ENCODE measurements at places on chromosomes 1 and 21.

- DNase-seq: no peak
These were observed 17.3 kb downstream of the ENAH start for GRCh38 chr1:225635649-225636048.

- no peak for DNase-seq
These were observed 254.9 kb downstream of the RHOU start for GRCh38 chr1:228989992-228990827.

DNA sequence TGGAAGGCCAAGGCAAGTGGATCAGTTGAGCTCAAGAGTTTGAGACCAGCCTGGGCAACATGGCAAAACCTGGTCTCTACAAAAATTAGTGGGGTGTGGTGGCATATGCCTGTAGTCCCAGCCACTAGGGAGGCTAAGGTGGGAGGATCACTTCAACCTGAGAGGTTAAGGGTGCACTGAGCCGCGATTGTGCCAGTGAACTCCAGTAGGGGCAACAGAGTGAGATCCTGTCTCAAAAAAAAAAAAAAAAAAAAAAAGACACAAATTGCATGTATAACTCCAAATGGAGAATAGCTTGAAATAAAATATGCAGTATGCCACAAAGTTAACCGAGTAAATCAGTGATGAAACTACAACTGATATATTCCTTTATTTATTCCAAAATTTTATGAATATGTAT is 51.6 kb downstream of the LRRC40 start:
- no peak for DNase-seq

GRCh38 chr1:63847308-63847910 is 73.6 kb downstream of the ROR1 start:
- DNase-seq: no peak

DNA sequence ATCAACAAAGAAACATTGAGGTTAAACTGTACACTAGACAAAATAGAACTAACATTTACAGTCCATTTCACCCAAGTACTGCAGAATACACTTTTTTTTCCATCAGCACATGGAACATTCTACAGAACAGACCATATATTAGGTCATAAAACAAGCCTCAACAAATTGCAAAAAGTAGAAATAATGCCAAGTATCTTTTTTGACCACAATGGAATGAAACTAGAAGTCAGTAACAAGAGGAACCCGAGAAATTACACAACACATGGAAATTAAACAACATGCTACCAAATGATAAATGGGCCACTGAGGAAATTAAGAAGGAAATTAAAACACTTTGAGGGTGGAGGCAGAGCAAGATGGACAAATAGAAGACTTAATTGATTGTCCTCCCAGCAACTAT is 8.4 kb upstream of the C1orf185 start:
- no peak for DNase-seq

- DNase-seq: no peak
These were observed 14.3 kb downstream of the NHLH2 start for GRCh38 chr1:115826628-115827027.

GRCh38 chr1:169339773-169340172 is 27.8 kb downstream of the NME7 start:
- DNase-seq: no peak

GRCh38 chr1:31879981-31880608 is 58.1 kb downstream of the PTP4A2 start:
- no peak for DNase-seq

GRCh38 chr1:32817815-32818786 is 648 bp downstream of the S100PBP start:
- peak; percentile 20 for DNase-seq

DNA sequence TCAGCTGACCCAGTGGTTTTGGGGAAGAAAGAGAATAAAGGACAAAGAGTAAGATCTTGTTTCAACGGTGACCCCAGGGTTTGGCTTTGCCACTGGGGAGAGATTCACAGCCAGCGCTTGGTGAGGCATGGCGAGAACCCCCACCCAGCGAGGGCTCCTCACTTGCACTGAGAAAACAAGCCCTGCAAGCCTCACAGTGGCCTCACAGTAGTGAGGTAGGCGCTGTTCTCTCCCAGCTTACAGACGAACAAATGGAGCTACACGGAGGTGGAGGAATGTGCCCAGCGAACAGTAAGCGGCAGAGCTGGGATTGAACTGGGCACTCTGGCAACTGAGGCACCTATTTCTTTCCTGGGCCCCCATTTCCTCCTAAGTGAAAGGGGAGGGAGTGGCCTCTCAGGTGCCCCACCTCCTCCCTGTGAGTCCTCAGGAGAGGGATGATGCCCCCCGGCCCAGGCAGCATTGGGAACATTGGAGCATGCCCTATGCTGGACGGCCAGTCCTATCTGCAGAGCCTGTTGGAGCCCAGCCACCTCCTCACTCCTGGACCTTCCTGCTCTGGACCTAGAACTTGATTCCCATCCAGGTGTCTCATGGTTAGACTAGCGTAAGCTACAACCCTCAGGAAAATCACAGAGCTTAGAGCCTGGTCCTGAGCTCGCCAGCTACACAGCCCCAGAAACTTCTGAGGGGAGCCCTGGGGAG is 73.4 kb upstream of the EDN2 start:
- DNase-seq: no peak

GRCh38 chr1:155976062-155976912 is 2.1 kb downstream of the ARHGEF2 start:
- DNase-seq: peak; percentile 49

GRCh38 chr1:7873801-7874795 is 21.2 kb upstream of the UTS2 start:
- DNase-seq: no peak
